ENCODE measurements at places on chromosomes 12 and 14.

- DNase-seq: no peak
These were observed 17.7 kb upstream of the MDM2 start for GRCh38 chr12:68790081-68790951.

GRCh38 chr12:13311551-13311950 is 115.0 kb downstream of the EMP1 start:
- DNase-seq: no peak

GRCh38 chr12:128970941-128971340 is 117.7 kb downstream of the GLT1D1 start:
- no peak for DNase-seq

GRCh38 chr14:50045039-50045711 is 71.2 kb downstream of the VCPKMT start:
- DNase-seq: peak; percentile 32

GRCh38 chr14:58107947-58108552 is 44.0 kb downstream of the ARMH4 start:
- DNase-seq: peak; percentile 85
